GM18507 (cell line): ENCODE measurements at places on chromosomes 4 and X.

DNA sequence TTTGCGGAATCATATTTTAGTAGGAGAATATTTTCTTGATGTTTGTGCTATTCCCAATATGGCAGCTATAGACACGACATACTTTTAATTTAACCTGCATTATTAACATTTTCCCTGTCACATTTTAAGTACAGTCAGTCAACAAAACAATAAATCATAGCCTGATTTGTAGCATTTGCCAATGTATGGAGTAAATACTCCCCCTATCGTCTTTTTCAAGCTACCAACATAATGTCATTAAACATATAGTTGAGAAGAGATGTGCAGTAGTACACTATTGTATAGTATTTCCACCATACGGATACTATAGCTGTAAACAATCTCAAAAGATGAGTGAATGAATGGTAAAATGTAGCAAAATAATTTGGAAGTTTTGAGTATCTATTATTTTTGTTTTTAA, 303.7 kb upstream of the MAGEB2 start:
- no peak for DNase-seq

DNA sequence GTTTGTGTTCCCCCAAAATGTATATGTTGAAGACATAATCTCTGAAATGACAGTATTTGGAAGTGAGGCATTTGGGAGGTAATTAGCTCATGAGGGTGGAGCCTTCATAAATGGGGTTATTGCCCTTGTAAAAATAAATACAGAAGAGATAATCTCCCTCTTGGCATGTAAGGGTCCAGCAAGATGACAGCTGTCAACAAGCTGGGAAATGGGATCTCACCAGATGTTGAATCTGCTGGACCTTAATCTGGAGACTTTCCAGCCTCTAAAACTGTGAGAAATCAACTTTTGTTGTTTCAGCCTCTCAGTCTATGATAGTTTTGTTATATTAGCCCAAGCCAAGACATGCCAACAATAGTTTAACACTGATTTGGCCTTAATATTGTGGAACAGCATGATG, 438.2 kb upstream of the PCDH7 start:
- no peak for DNase-seq

DNA sequence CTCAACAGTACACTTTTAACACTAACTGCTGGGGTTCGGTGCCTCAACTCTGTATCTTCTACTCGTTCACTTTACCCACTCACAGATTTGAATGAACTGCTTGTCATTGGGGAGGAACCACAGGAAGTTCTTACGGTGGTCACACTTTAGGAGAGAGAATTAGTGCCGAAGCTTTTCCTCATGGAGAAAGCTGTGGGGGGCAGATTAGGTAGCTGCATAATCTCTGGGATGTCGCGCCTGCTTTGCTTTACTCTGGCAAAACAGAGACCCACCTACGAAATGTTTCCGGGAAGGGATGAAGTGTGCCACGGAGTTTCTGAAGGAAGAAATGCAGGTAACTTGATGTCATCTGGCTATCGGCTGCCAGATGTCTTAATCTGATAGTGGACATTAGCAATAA, 949.7 kb upstream of the TENM3 start:
- DNase-seq = no peak

DNA sequence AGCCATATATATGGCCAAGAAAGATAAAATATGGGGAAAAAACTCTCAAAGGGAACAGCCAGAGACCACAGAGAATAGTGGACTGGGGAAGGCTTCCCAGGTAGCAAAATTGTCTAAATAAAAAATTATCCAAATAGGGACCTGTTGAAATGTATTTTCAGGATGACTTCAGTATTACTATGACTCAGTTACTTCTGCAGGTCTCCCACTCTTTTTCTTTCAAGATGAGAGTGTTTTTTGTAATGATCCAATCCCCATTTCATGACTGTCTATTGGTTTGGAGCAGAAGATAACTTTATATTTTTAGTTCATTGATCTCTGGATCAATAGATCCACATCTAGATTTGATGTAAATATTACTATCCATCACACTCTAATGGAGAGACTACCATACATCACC, 372.1 kb upstream of the EMCN start:
- DNase-seq = no peak

DNA sequence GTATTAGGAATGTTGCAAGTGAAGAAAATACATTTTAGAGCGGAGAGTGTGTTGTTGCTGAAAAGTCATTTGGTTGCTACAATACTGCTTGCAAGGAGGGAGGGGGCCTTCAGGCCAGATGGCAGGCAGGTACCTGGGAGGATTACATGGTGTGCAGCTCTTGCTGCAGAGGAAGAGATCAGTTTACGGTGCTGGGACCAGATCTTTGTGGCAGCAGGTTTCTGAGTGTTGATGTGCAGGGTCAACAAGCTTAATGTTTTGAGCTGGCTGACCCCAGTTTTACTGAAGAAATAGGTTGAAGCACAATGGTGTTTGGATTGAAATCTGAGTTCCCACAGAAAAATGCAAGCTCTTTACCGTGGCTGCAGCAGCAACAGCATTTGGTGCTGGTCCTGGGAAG, 96.4 kb upstream of the DDIT4L start:
- no peak for DNase-seq

- DNase-seq = no peak
These were observed 708 bp downstream of the ARAP2 start for GRCh38 chr4:36243355-36244256.

- DNase-seq = no peak
These were observed 260.5 kb downstream of the IQCM start for GRCh38 chr4:149555146-149555545.

DNA sequence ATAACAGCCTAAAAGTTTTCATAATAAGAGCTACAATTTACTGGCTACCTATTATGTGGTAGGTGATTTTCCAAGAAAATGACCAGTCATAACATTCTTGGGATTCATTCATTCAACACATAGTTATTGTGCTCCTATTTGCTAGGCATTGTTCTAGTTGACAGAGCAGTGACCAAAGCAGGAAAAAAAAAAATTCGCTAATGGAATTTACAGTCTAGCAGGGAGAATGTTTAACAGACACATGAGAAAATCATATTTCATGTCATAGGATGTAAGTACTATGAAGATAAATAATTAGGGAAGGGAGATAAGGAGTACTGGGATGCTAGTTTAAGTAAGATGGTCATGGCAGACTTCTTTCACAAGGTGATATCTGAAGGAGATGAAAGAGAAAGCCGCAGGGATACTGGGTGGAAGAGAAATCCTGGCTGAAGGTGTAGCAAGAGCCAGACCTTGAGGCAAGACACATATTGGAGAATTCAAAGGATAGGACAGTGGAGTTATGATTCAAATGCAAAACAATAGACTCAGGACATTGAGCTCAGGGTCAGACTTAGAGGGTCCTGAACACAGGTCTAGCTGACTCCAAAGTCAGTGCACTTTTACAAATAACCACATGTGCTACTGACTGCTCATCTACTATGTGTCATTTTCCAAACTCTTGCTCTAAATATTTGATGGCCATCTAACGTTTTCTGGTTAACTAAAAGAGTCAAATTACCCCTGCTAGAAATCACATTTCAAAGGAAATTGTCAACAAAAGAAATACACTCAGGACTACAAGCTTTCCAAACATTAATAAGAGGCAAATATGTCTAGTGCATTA, 20.4 kb downstream of the SPCS3 start:
- DNase-seq = no peak

- no peak for DNase-seq
These were observed 24.2 kb downstream of the HAUS3 start for GRCh38 chr4:2217726-2218125.

- DNase-seq = no peak
These were observed 414.1 kb downstream of the ADGRL3 start for GRCh38 chr4:61614231-61614630.

DNA sequence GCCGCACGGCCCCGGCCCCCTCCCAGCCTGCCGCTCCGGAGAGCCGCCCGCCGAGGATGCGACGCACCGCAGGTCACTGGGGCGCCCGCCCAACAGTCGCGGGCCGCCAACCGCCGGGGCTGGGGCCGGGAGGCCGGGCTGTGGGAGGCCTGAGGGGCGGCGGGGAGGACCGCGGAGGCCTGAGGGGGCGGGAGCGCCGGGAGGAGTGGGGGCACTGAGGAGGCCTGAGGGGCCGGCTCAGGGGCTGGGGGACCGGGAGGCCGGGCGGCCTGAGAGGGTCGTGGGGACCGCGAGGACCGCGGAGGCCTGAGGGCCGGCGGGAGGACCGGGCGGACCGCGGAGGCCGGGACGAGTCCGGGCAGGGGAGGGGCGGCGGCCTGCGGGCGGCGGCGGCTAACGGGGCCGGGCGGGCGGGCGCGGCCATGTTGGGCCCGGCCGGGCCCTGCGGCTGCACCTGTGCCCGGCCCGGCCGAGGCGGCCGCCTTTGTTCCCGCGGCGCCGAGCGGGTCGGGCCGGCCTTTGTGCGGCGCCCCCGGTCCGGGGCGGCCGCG, 353 bp downstream of the NSD2 start:
- DNase-seq = no peak

- DNase-seq = no peak
These were observed 130.7 kb downstream of the TSPAN5 start for GRCh38 chr4:98527534-98528269.

- DNase-seq = no peak
These were observed 20.0 kb downstream of the PTTG2 start for GRCh38 chr4:37980246-37980645.

- no peak for DNase-seq
These were observed 443.1 kb upstream of the PITX2 start for GRCh38 chr4:111066001-111066400.

- peak; percentile 2 for DNase-seq
These were observed 57.8 kb upstream of the XAGE1B start for GRCh38 chrX:52574416-52575275.

DNA sequence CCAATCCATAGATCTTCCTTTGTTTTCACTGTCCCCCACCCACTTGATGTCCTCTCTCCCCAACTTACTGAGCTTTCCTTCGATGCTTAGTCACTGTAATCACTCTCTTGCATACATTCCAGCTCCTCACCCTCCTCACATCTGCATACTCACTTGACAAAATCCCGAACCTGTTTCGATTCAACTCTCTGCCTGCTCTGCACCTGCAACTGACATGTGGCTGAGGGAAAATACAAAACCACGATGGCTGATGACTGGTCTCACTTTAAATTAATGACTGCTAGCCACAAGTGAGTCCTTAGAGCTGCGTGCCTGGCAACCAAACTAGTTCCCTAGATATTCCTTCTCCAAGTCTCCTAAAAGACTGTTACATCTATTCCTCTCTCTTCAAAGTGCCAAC, 70.4 kb upstream of the FHL1 start:
- no peak for DNase-seq

- no peak for DNase-seq
These were observed 12.6 kb upstream of the MXD4 start for GRCh38 chr4:2274320-2275043.

- no peak for DNase-seq
These were observed 268.8 kb upstream of the GALNT7 start for GRCh38 chr4:172899861-172900260.

- no peak for DNase-seq
These were observed 1889.4 kb downstream of the C4orf33 start for GRCh38 chr4:130985371-130985770.
